H1 (cell line): ENCODE measurements at places on chromosomes 4 and X. TPM values are rescaled to one million over a fixed set of nuclear protein-coding genes. Genes with fewer than 3 reads are reported as not detected.
A peak's percentile ranks its signal among the peaks of the same experiment; 100 is the strongest.

DNA sequence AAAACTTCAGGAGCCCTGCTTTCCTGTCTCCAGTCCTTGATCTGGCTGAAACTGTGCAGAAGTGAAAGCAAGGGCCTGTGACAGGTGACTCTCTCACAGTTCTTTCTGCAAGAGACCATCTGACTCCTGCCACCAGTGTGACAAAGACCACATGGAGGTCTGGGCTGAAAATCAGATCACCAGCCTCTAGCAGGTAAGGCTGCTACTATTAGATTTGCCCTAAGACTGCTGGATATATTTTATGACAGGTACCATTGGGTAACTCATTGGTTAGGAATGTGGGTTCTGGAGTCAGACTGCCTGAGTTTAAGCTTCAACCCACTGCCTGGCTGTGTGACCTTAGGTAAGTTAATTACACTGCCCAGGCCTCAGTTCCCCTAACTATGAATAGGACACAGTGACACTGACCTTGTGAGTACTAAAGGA lies 163.3 kb upstream of the SLC7A11 start:
- no peaks in the 10 kb centered on the region for H3K36me3 ChIP-seq
- DNase-seq, result no peak
- no peak overlapping the region for H3K4me3 ChIP-seq
- no peaks in the 10 kb centered on the region for H3K4me1 ChIP-seq
- H3K27me3 ChIP-seq, result no peaks in the 10 kb centered on the region; the same call in 1 of the 2 replicates

Gene DCAF4L1
- 0.15 and 0.17 TPM in 2 replicates for total RNA-seq

DNA sequence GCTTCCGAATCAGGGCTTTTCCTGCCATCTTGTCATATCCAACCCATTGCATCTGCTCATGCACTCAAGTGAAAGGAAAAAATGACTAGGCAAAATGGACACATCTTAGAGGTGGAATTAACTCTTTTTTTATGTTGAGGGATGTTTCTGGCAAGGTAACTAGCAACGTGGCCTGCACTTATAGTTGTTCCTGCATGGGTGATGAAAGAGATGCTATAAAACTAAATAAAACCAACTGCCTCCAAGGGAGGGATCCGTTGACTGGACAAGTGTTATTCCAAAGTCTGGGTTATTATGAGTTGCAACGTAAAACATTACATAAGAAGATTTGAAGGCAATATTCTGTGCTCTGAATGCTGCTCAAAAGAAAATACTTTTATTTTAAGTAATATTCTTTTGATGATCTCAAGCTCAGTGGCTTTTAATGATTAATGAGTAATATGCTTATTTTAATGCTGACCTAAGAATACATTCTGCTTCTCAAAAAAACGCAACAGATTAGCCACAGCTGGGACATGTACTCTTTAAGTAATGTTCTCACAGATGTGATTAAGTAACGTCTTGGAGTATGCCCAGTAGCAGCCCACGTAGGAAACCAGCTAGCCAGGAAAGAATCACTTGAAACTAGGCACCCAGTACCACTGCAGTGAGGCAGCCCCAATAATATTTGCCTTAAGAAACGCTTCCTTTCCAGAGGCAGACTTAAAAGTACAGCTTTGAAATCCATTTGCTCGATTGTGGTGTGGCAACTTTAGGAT lies 27.4 kb downstream of the KLF3 start:
- H3K4me1 ChIP-seq, result no peaks in the 10 kb centered on the region
- no peak overlapping the region for H3K4me3 ChIP-seq
- peaks cover 26% of the 10 kb centered on the region for H3K36me3 ChIP-seq
- no peaks in the 10 kb centered on the region for H3K27me3 ChIP-seq
- DNase-seq, result no peak

Gene F11
- 0.54 and 0.99 TPM in 2 replicates for total RNA-seq

GRCh38 chrX:68415316-68415715 lies 18.0 kb downstream of the OPHN1 start:
- no peak overlapping the region for H3K27ac ChIP-seq
- H3K4me3 ChIP-seq, result no peak overlapping the region
- no peak for DNase-seq
- H3K4me1 ChIP-seq, result no peaks in the 10 kb centered on the region
- H3K27me3 ChIP-seq, result no peaks in the 10 kb centered on the region
- H3K36me3 ChIP-seq, result no peaks in the 10 kb centered on the region

GRCh38 chr4:105067431-105067830 lies 79.2 kb upstream of the TET2 start:
- H3K4me1 ChIP-seq, result no peaks in the 10 kb centered on the region
- no peak for DNase-seq
- H3K4me3 ChIP-seq, result no peak overlapping the region
- no peak overlapping the region for H3K27ac ChIP-seq

Gene GABRE
- total RNA-seq, result 3.5 and 5.5 TPM in 2 replicates

DNA sequence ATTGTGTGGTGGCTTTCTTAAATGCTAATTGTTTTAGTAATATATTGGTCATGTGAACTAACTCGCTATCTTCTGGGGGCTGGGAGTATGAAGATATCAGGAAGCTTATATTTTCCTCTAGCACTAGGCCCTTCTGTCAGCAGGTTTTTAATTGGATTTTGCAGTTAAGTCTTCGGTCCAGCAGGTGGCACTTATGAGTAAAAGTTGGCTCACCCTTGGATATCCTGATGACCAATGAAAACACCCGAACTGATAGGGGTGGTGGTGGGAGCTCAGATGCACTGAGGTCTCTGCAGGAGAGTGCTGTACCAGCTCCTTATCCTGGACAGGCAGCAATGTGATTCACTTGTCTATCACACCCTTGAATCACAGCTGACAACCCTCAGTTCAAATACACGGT lies 1365.8 kb upstream of the DIAPH2 start:
- H3K27me3 ChIP-seq, result no peaks in the 10 kb centered on the region
- no peak overlapping the region for H3K4me3 ChIP-seq
- peak; percentile 3 for DNase-seq
- no peaks in the 10 kb centered on the region for H3K4me1 ChIP-seq
- no peak overlapping the region for H3K27ac ChIP-seq

Gene PCSK1N
- total RNA-seq, result 4.5 TPM in 2 replicates

- H3K36me3 ChIP-seq, result no peaks in the 10 kb centered on the region
- H3K27me3 ChIP-seq, result no peaks in the 10 kb centered on the region
- no peak overlapping the region for H3K4me3 ChIP-seq
- no peak for DNase-seq
- H3K27ac ChIP-seq, result no peak overlapping the region
- no peaks in the 10 kb centered on the region; the same call in 1 of the 2 replicates for H3K4me1 ChIP-seq
These were observed 6.9 kb downstream of the SH3D19 start for GRCh38 chr4:151318307-151319006.

Gene INTU
- 12.8 and 15.1 TPM in 2 replicates for total RNA-seq

DNA sequence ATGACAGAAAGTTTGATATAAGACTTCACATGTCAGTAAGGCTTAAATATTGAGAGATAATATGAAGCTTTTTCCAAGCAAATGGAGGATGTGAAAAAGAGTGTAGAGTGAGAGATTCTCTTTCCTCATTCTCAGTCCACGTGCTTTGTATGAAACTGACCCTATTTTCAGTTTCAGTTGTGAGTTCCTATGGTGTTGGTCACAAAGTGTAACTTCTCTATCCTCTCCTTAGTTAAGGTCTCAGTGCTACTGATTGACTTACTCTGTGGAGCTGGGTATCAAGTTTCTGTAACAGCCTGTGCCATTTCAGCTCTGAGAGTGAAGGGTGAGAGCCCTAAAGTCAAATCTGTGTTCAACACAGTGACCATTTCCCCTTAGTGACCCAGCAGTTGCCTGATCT lies 277.2 kb downstream of the EPHA5 start:
- no peaks in the 10 kb centered on the region for H3K36me3 ChIP-seq
- no peak overlapping the region for H3K4me3 ChIP-seq
- no peaks in the 10 kb centered on the region for H3K4me1 ChIP-seq
- H3K27ac ChIP-seq, result no peak overlapping the region

Gene PRSS12
- total RNA-seq, result 7.1 and 9.3 TPM in 2 replicates

DNA sequence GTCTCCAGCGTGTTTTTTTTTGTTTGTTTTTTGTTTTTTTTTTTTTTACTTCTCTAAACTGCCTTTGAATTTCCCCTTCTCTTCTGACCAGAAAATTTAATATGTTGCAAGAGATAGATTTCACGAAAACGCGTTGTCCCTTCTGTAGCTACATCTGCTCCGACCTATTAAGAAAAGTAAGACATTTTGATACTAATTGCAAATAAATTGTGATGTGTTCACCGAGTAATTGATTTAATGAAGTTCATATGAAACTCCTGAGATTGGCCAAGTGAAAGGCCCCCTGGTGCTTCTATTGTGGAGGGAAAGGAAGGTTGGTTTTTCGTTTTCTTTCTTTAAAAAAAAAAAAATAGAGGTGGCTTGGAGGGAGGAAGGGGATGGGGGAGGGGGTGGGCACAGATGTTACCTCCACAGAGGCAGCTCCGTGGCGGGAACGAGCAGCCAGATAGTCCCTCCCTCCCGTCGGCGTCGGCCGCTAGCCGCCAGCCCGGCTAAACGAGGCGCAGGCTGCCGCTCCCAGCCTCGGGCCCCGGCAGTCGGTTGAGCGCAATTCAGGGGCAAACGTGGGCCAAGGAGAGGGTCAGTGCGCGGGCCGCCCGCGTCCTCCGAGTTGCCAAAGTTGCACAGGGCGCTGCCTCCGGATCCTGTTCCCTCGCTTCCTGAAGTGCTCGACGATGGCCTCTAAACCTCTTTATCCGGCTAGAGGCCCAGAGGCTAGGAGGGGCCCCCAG lies 139.1 kb upstream of the ZIC3 start:
- H3K27ac ChIP-seq, result no peak overlapping the region
- DNase-seq, result no peak
- H3K36me3 ChIP-seq, result no peaks in the 10 kb centered on the region
- peaks cover 26% of the 10 kb centered on the region for H3K27me3 ChIP-seq
- H3K4me1 ChIP-seq, result no peaks in the 10 kb centered on the region

Gene SLC25A4
- 42.0 TPM in 2 replicates for total RNA-seq

Gene GAGE12H
- not detected in 2 replicates for total RNA-seq

- peaks cover 12% of the 10 kb centered on the region; the same call in 1 of the 2 replicates for H3K27me3 ChIP-seq
- H3K27ac ChIP-seq, result no peak overlapping the region
- no peaks in the 10 kb centered on the region for H3K36me3 ChIP-seq
- H3K4me1 ChIP-seq, result peaks cover 5% of the 10 kb centered on the region
- DNase-seq, result no peak
These were observed 1.2 kb upstream of the SLC2A9 start for GRCh38 chr4:10022346-10023049.

DNA sequence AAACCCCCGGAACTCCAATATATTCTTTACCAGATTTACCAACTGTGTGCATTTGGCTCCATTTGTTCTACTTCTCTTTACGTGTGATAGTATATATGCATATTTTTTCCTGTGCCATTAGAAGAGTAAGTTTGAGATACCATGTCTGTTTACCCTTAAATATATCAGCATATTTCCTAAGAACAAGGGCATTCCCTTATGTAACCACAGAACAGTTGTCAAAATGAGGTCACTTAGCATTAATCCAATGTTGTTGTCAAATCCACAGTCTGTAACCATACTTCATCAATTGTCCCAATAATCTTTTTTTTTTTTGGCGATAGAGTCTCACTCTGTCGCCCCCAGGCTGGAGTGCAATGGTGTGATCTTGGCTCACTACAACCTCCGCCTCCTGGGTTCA lies 55.2 kb downstream of the TBC1D14 start:
- H3K4me3 ChIP-seq, result no peak overlapping the region
- H3K36me3 ChIP-seq, result no peaks in the 10 kb centered on the region
- H3K27ac ChIP-seq, result no peak overlapping the region
- DNase-seq, result no peak
- peaks cover 29% of the 10 kb centered on the region for H3K4me1 ChIP-seq

Gene CDKL2
- 1.4 and 2.1 TPM in 2 replicates for total RNA-seq

DNA sequence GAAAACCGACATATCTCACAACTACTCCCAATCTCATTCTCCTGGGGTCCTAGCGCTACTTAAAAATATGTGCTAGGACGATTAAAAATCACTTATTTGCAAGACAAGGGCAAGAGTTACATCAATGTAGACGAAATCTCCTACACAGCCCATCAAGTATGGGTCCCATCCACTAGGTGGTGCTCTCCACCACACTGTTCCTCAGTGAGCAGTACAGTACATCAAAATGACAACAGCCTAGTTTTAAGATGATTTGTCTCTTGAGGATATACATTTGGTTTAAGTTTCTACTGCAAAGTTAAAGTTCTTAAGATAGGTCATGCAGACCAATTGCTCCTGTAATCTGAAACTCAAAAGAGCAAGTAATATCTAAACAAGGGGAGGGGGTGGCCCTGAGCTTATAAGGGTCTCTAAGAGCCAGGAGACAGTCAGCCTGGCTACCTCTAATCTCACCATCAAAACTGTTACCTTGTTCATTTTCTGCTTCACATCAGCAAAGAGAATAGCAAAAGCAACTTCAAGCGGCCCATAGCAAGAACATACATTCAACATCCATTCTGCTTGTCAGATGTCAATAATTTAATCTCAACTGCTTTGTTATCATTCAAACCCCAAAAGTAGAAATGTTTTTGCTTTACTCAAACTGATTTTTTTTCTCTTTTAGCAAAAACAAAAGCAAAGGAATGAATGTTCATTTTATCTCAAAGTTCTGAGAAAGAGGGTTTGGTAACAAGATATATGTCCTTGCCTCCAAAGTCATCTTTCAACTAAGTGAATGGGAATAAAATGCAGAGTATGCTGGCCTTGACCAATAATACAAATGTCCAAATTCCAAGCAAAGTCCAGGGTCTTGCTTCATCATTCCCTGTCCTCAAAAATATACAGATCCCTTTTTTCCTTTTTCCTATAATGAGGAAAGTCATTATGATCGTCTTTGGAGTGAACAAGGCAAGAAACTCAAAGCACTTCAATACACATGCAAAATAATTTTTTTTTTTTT lies 53.1 kb downstream of the STX18 start:
- no peaks in the 10 kb centered on the region for H3K27me3 ChIP-seq
- DNase-seq, result peak; percentile 74
- H3K4me3 ChIP-seq, result no peak overlapping the region

Gene STK26
- 92.5 and 98.2 TPM in 2 replicates for total RNA-seq

GRCh38 chr4:143294310-143294709 lies 42.4 kb upstream of the GAB1 start:
- H3K4me3 ChIP-seq, result no peak overlapping the region
- H3K27ac ChIP-seq, result no peak overlapping the region
- no peaks in the 10 kb centered on the region for H3K36me3 ChIP-seq
- DNase-seq, result no peak
- H3K4me1 ChIP-seq, result no peaks in the 10 kb centered on the region

- H3K36me3 ChIP-seq, result no peaks in the 10 kb centered on the region
- H3K27ac ChIP-seq, result no peak overlapping the region
- no peaks in the 10 kb centered on the region for H3K27me3 ChIP-seq
- no peak for DNase-seq
- H3K4me1 ChIP-seq, result peaks cover 2% of the 10 kb centered on the region
- H3K4me3 ChIP-seq, result no peak overlapping the region
These were observed 18.2 kb upstream of the CTBP1 start for GRCh38 chr4:1266881-1267763.

GRCh38 chr4:5970381-5971077 lies 47.7 kb downstream of the C4orf50 start:
- H3K27ac ChIP-seq, result no peak overlapping the region
- H3K4me3 ChIP-seq, result no peak overlapping the region
- peaks cover 10% of the 10 kb centered on the region; the same call in 1 of the 2 replicates for H3K4me1 ChIP-seq
- DNase-seq, result no peak
- H3K27me3 ChIP-seq, result no peaks in the 10 kb centered on the region
- no peaks in the 10 kb centered on the region for H3K36me3 ChIP-seq

- no peak overlapping the region for H3K27ac ChIP-seq
- H3K27me3 ChIP-seq, result no peaks in the 10 kb centered on the region
- DNase-seq, result no peak
These were observed 125.2 kb downstream of the BMP15 start for GRCh38 chrX:51035746-51036145.

- no peaks in the 10 kb centered on the region for H3K27me3 ChIP-seq
- no peak overlapping the region for H3K4me3 ChIP-seq
- no peak for DNase-seq
- no peak overlapping the region for H3K27ac ChIP-seq
- H3K36me3 ChIP-seq, result no peaks in the 10 kb centered on the region
These were observed 100.1 kb downstream of the LCORL start for GRCh38 chr4:17921451-17921850.

- no peaks in the 10 kb centered on the region for H3K36me3 ChIP-seq
- peaks cover 12% of the 10 kb centered on the region for H3K4me1 ChIP-seq
- peak; percentile 61 for DNase-seq
- H3K27me3 ChIP-seq, result no peaks in the 10 kb centered on the region
- H3K4me3 ChIP-seq, result peak overlapping the region; percentile 97
These were observed 752 bp downstream of the FRAS1 start for GRCh38 chr4:78057600-78058550.
